ENCODE measurements at places on chromosomes 4 and X.

DNA sequence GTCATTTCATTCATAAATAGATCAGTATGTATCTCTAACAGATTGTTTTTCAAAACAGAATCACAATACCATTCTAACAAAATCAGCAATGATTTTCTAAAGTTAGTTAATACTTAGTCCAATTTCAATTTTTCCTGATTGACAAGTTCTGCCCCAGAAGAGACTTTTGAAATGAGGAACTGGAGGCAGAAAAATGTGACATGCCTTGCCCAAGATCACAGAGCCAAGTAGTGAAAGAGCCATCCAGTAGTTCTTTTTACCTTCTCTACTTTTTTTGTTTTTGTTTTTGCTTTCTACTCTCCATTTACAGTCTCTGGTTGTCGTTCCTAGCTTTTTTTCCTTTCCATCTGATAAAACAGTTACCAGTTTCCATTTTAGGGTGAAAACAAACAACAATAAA, 129.3 kb upstream of the TMEM164 start:
- no peak for DNase-seq

DNA sequence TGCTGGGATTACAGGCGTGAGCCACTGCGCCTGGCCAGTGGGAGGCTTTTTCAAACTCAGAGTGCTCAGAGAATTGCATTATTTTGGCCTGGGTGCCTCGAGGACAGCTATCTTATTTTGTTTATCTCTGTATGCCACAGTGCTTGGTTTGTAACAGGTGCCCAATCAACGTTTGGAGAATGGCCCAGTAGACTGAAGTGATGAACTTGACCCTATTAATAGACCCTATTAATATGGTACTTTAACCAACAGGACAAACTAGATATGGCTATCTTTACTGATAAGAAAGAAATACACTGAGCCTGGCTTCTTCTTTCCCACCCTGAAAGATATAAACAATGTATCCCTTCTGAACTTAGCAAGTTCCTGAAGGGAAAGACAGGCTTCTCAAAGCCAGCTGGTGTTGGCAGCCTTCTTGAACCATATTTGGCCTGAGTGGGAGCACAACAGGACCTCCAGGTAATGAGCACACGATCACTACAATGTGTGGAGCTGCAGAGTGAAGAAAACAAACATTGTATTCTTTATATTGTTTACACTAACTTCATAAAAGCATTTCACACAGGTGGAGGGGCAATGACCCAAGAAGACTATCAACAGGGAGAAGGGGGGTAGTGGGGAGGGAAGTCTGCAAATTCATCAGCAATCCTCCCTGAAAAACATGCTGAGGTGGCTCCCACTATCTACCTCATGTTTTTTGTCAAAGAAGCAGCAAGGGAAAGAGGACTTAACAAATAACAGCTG, 41.7 kb downstream of the PRPS1 start:
- no peak for DNase-seq

GRCh38 chrX:43976205-43976604, 3.0 kb upstream of the NDP start:
- DNase-seq: no peak

DNA sequence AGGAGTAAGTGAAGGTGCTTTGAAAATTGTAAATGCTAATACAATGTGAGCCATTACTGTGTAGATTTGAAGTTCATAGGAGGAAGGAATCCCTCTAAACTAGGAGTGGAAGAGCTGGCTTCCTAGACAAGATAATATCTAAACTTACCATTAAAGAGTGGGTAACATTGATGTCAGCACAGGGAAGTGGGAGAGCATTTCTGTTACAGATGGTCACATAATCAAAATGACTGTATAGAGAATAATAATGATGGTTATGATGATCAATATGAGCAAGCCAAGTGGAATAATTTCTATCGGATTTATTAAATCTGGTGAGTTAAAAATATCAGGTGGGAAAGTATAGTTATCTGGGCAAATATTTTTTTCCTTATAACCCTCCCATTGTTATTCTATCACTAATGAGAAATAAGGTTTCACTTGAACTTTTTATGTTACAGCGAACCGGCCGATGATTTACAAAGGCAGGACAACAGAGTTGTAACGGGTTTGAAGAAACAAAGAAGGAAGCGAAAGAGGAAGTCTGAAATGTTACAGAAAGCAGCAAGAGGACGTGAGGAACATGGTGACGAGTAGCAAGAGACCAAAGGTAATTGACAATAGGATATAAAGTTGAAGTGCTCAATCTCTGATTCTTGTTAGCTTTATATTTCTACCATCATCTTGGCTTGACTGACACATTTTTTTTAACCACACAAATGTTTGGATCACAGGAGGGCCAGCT, 43.5 kb downstream of the FMR1NB start:
- no peak for DNase-seq

DNA sequence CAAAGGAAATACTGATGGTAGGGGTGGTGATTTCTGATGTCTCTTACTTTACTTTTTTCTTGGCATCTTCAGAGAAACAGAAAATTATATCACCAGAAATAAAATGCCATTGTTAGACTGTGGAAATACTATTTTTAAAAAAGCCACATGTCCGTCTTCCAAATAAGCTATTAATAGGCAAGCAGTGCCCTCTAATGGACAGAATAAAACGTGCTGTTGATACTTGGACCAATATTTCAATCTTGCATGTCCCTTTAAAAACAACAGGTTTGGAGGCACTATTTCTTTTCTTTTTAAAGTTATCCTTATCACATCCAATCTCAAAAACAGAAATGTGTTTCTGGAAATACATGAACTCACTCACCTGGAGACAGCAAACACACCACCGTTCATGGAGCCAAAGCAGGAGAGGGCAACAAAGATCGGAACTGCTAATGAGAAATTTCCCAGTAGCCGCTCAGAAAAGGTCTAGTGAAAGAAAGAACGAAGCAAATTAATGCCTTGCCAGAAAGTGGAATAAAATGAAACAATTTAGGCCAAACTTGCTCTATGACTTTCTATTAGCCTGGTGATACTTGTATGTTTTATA, 59.2 kb downstream of the SLC7A11 start:
- no peak for DNase-seq

GRCh38 chr4:1201851-1202525, 29.6 kb upstream of the SPON2 start:
- peak; percentile 82 for DNase-seq

GRCh38 chrX:153357877-153358276, 23.9 kb downstream of the ZNF275 start:
- no peak for DNase-seq

- DNase-seq: no peak
These were observed 124.5 kb upstream of the NOCT start for GRCh38 chr4:138890891-138891570.

GRCh38 chrX:10598540-10598939, 21.8 kb downstream of the MID1 start:
- peak; percentile 16 for DNase-seq

DNA sequence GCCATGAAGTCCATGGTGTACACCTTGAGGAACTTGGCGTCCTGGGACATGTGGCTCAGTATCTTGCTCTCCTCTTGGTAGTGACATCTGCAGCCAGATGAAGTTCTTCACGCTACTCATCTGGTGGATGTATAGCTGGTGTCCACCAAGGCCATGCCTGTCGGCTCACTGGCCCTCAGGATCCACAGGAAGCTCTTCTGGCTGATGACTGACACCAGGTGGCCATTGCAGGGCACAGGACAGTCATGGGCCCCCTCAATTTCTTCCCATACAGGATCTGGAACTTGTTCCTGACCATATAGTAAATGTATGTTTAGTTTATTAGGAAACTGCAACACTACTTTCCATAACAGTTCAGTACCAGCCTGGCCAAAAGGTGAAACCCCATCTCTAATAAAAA, 10.3 kb upstream of the CLCN5 start:
- DNase-seq: no peak

DNA sequence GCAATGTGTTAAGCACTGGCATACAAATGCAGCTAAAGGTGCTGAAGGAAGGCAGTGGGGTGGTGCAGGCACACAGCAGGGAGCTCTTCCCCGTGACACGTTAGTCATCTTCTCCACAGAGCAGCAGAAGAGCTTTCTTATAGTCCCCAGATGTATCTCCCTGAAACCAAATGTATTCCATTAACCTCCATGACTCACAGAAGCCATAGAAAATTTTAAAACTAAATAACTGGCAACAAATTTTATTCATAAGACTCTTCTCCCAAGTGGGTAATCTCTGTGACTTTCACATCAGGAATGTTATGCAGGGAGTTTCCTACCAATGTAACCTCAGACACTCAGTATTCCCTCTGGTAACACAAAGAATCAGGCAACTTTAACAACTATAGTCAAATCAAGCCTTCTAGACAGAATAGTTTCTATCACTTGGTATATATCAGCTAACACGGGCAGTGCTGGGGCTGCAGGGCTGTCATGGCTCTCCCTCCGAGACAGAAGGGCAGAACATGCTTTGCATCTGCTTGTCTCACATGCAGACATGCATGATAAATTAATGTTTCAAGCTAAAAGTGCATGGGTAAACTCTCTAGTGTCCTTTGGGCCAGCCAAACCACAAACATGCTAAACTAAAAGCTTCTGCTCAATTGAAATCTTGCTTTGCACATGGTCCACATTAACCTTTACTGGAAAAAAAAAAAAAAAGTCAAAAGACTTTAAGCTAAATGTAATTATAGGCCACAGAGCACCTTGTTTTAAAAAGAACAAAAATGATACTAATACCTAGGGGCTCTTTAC, 28.2 kb downstream of the ANXA5 start:
- no peak for DNase-seq

- DNase-seq: no peak
These were observed 161.1 kb upstream of the NDST4 start for GRCh38 chr4:115274545-115274944.

DNA sequence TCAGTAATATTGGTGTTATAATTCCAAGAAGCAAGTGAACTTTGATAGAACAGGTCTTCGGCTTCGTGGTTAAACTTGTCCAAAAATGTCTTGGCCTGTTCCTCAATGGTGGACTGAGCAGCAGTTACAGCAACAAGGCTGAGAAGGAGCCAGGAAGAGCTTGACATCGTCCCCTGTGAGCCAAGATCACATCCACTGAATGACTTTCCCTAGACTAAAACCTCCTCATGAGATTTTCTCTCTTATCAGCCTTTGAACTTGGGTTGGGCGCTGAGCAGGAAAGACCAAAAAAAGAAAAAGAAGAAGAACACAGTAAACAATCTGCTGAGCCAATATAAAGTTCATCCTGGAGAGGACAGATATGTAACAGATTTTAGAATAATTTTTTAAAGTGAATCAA, at the start of gene ACE2:
ACE2 (minus strand) TSS at position 216 of the 400 bp plus-strand sequence; CDS start at position 167, 49 bp downstream.
- DNase-seq: no peak

DNA sequence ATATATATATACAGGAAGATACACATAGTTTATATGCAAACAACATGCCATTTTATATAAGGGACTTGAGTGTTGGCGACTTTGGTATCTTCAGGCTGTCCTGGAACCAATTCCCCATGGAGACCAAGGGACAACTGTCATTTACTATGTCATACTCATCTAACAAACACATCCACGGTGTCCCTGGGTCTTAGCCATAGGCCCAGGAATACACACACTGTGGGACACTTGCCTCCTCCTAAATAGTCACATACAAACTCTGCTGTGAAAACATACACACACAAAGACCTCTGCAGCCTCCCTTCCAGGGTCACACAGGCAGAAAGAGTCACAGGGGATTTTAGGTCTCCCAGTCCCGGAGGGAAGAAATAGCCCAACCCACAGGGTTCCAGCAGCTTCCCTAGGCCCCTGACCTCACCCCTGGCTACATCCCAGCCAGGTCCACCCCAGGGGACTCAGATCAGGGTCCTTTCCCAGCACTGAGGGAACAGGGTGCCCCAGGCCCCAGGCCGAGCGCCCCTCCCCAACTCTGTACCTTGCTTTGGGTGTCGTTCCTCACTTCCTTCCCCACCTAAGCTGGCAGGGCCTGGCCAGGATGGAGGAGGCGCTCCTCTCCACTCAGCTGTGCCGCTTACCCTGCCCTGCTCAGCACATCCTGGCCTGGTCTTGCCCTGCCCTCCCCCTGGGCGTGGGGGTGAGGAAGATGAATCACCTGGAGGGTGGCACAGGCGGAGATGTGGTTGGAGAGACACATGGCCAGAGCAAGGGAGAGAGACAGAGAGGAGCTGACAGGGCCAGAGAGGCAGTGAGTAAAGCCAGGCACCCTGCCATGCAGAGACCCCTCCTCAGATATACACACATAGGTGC, 21.8 kb downstream of the FGD1 start:
- DNase-seq: no peak

DNA sequence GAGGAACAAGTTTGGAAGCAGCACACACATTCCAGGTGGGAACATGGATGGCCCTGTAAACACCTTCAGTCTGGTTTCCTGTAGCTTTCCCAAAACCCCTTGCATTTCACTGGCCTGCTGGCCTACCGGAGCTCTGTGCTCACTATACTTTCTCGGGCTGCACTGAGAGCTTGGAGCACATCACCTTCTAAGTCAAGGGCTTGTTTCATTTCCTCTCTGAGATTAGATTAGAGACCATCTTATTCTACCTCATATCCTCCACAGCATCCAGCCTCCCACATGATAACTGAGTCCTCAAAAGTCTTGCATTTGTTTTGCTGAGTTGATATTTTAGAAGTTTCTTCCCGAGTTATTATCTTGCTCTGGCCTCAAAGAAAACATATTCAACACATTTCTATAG, 147.7 kb downstream of the RASL11B start:
- no peak for DNase-seq
